ENCODE measurements at places on chromosomes 7 and 10.

- no peak for DNase-seq
These were observed 205.2 kb upstream of the ADARB2 start for GRCh38 chr10:1942478-1942877.

GRCh38 chr7:140638173-140638791, 2.3 kb downstream of the DENND2A start:
- no peak for DNase-seq

DNA sequence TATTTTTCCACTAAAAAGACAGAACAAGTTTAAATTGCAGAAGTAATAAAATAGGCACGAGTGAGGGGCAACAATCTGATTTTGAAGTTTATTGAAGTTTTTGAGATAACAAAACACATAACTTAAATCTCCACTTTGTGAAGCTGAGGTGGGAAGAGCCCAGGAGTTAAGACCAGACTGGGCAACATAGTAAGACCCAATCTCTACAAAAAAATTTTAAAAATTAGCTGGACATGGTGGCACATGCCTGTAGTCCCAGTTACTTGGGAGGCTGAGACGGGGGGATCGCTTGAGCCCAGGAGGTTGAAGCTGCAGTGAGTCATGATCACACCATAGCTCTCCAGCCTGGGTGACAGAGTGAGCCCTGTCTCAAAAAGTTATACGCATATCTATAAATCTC, 11.2 kb downstream of the UPF2 start:
- no peak for DNase-seq

GRCh38 chr7:11185179-11185815, 211.6 kb downstream of the PHF14 start:
- no peak for DNase-seq

DNA sequence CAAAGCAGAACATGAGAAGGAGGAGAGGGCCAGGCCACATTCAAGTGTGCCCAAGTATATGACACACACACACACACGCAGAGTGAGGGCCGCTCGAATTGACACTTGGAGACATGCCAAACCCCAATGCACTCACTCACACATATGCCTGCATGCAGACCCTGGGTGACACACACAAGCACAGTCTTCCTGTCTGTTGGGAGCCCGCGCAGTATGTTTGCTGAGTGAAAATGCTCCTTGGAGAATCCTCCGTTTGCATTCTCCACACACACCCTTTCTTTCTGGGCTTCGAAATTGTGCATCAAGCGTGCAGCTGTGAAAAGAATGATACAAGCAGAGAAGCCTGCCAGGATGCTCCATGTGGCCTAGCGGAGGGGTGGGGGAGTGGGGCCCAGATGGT, 120.9 kb downstream of the PLXNA4 start:
- DNase-seq: peak; percentile 23
